Mesothelial cell of epicardium (in vitro differentiated cells): ENCODE measurements at places on chromosomes 7 and 10.

- DNase-seq: no peak
- no peak overlapping the region for H3K4me3 ChIP-seq
- peaks cover 7% of the 10 kb centered on the region for H3K4me1 ChIP-seq
- no peaks in the 10 kb centered on the region for H3K36me3 ChIP-seq
These were observed 77.6 kb upstream of the ZMIZ1 start for GRCh38 chr10:78991187-78991586.

DNA sequence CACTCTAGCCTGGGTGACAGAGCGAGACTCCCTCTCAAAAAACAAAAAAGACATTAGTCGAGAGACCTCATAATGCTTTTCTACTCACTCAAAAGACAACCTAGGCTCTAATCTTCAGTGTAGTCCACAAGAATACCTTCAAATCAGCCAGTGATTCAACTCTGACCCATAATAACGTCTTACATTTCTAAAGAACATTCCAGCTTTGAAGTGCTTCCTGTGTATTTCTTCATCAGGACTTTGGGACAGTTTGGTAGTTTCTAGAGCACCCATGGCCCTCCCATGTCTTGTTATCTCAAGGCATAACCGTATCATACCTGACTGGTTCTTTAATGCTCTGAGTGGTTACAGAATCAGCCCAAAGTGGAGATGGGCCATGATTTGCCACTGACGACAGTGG lies 221.3 kb downstream of the SKIDA1 start:
- no peaks in the 10 kb centered on the region for H3K36me3 ChIP-seq
- peak overlapping the region; percentile 18 for H3K27ac ChIP-seq
- peaks cover 10% of the 10 kb centered on the region for H3K4me1 ChIP-seq
- H3K27me3 ChIP-seq: no peaks in the 10 kb centered on the region

DNA sequence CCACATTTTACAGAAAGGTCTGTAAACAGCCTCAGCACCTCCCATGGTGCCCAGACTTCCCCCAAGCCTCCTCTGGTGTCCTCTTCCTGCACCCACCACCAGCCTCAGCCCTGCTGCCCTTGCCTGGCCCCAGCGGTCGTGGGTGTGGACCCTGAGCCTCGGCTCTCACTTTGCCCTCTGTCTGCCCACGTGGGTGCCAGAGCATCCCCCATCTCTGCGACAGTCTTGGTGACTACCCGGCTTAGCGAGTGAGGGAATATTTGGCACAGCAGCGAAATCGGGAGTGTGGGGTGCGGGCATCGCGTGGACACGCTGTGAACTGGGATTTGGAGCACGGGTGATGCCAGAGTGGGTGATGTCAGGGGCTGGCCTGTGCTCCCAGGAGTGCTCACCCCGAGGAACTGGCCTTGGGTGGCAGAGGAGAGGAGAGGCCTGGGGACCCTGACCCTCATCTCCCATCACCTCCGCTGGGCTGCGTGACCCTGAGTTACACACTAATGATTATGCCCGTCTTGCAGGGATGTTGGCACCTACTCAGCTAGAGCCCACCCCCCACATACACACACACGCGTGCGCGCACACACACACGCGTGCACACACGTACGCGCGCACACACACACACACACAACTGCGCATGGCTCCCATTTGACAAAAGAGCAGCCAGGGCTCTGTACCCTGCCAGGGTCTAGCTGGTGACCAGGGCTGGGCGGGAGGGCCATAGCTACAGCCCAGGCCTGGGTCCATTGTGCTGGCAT lies 8.7 kb downstream of the ELFN1 start:
- H3K27me3 ChIP-seq: peaks cover 23% of the 10 kb centered on the region
- no peak for DNase-seq
- H3K4me1 ChIP-seq: peaks cover 6% of the 10 kb centered on the region
- no peak overlapping the region for H3K27ac ChIP-seq

GRCh38 chr10:71246591-71247413 lies 34.4 kb downstream of the UNC5B start:
- no peak overlapping the region for H3K4me3 ChIP-seq
- no peak for DNase-seq
- H3K27me3 ChIP-seq: no peaks in the 10 kb centered on the region
- peaks cover 75% of the 10 kb centered on the region for H3K4me1 ChIP-seq
- peak overlapping the region; percentile 90 for H3K27ac ChIP-seq
- no peaks in the 10 kb centered on the region for H3K36me3 ChIP-seq

- no peak overlapping the region for H3K27ac ChIP-seq
- DNase-seq: no peak
- peaks cover 8% of the 10 kb centered on the region for H3K27me3 ChIP-seq
- H3K4me1 ChIP-seq: no peaks in the 10 kb centered on the region
These were observed 312.8 kb upstream of the PRKCQ start for GRCh38 chr10:6892864-6893263.

- H3K36me3 ChIP-seq: no peaks in the 10 kb centered on the region
- peaks cover 5% of the 10 kb centered on the region for H3K4me1 ChIP-seq
- H3K27me3 ChIP-seq: peaks cover 9% of the 10 kb centered on the region
- DNase-seq: no peak
These were observed 55.0 kb downstream of the PKD1L1 start for GRCh38 chr7:47893238-47893637.

DNA sequence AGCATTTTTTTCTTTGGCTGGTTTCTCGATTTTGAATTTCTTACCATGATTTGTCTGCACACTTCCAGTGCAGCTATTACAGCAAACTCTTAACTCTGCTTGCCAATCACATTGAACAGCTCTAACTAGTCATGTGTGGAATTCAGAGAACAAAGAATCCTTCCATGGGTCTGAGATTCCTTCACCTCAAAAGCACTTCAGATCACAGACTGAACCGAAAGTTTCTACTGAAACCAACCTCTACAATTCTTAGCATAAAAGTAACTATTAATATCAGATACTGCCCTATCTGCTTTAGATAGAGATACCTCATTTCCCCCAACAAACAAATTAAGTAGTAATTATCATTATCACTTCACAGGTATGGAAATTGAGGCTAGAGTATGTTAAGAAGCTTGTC lies 56.5 kb upstream of the SP4 start:
- no peaks in the 10 kb centered on the region for H3K36me3 ChIP-seq
- peaks cover 17% of the 10 kb centered on the region for H3K4me1 ChIP-seq

DNA sequence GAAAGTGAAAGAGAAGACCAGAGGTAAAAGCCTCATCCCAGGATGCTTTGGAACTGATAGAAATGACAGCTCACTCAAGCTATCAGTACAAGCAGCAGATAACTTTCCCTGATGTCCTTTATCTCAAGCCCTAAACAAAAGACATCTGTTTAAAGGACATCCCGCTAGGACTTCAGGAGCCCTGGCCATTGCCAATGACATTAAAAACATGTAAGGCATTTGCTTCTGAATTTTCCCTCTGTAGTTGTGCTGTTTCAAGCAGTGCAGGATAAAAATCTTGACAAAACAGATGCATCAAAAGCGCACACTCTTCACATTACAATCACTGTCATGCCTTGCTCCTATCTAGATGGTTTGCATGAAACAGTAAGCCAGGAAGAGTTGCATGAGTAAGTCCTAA lies 159.8 kb downstream of the AOAH start:
- no peaks in the 10 kb centered on the region for H3K27me3 ChIP-seq
- H3K4me3 ChIP-seq: no peak overlapping the region
- H3K4me1 ChIP-seq: peaks cover 7% of the 10 kb centered on the region
- no peak overlapping the region for H3K27ac ChIP-seq

DNA sequence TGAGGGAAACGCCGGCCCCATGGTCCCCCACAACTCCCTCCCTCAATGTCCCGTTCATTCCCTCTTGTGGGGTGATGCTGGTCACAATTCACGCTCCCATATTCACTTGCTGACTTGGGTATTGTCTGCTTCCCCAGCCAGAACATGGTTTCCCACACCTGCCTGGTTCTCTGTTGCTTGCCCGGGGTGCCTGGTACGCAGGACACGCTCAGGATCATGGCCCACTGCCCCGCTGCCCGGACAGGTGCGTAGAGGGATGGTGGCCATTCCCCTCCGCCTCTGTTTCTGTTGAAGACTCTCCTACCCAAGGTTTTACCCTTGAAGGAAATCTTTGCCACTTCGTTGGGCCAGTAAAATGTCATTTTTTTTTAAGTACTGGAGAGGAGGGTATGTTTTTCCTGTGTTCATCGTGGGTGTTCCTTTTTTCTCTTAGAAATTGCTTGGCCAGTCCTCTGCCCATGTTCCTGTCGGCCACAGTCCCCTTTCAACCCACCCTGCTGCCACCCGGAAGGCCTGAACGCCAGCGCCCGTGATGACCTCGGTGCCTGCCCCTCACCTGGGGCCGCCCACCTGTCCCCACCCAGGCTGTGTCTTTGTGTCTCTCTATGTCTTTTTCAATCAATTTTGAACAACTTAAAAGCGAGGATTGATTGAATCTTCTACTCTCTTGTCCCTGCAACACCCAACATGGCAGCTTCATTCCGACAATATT lies 38.2 kb downstream of the FOXL3 start:
- H3K4me3 ChIP-seq: no peak overlapping the region
- no peaks in the 10 kb centered on the region for H3K36me3 ChIP-seq
- peaks cover 34% of the 10 kb centered on the region for H3K4me1 ChIP-seq
- no peak overlapping the region for H3K27ac ChIP-seq
- peaks cover 17% of the 10 kb centered on the region for H3K27me3 ChIP-seq
- DNase-seq: no peak

DNA sequence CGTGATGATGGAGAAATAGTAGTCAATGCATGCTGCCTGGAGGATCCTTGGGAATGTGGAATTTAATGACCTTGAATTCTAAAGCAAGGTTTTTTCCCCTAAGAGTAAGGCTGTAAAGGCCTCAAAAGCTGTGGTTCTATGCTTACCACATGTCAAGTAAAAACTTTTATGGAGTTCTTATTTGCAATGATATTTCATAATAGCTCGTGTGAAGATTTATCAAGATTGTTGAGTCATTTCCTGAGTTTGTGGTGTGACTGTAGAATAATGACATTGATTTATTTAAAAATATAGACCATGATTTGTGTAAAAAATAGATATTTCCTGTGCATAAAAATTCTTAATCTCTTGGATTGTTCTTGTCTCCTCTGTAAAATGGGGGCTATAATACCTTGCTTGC lies 67.5 kb upstream of the SORCS1 start:
- H3K4me3 ChIP-seq: no peak overlapping the region
- no peak for DNase-seq
- H3K36me3 ChIP-seq: no peaks in the 10 kb centered on the region

DNA sequence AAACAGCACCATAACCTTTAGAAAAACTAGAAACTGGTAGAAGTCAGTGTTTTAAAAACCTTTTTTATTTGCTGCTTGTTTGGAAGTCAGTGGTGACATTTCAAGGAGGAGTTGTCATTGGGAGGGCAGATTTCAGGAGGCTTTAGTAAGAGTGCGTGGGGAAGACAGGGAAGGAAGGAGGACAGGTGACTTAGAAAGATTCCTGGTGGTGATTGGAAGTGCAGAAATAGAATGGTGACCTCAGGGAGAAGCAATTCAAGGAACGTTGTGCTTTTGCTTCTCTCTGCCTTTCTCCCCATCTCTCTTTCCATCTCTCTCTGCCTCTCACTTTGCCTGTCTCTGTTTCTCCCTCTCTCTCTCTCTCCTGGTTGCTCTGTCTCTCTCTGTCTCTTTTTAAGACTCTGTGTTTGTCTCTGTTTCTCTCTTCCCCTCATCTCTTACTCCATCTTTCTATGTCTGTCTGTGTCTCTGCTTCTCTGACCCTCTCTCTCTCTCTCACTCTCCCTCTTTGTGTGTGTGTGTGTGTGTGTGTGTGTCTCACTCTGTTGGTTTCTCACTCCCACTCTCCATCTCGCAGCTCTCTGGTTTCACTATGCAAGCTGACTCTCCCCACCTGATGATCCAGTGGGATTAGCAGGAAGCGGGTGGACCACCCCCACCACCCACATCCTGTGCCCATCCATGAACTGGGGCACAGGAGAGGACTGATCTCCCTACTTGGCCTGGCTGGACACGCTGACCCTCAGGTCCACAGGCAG lies 10.9 kb upstream of the PFKP start:
- H3K27ac ChIP-seq: peak overlapping the region; percentile 17
- DNase-seq: no peak
- H3K4me3 ChIP-seq: no peak overlapping the region
- no peaks in the 10 kb centered on the region for H3K27me3 ChIP-seq

- H3K27me3 ChIP-seq: peaks cover 3% of the 10 kb centered on the region
- no peak for DNase-seq
- H3K4me3 ChIP-seq: no peak overlapping the region
- H3K4me1 ChIP-seq: no peaks in the 10 kb centered on the region
These were observed 56.6 kb upstream of the PDE1C start for GRCh38 chr7:32126843-32127242.

GRCh38 chr7:2138146-2138765 lies 94.5 kb downstream of the MAD1L1 start:
- H3K4me3 ChIP-seq: no peak overlapping the region
- H3K27me3 ChIP-seq: no peaks in the 10 kb centered on the region

DNA sequence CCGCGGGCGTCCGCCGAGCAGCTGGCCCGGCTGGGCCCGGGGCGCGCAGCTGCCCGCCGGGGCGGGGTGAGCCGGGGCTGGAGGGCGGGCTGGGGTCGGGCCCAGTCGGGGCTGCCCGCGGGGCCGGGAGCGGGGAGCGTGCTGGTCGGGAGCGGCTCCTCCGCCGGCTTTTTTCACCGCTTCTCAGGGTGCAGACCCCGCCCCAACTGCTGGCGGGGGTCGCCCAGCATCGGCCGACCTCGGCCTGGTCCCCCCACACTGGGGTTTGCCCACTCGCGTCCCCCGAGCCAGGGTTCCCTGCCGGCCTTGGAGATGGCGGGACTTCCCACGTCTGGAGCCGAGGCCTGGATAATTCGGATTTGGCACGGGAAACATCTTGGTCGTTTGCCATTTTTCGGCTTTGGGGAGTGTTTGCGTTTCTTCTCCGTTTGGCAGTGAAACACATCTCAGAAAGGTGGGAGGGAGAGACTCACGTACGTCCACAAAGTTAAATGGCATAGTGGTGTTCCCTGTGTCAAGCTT lies 432 bp downstream of the TMEM248 start:
- peaks cover 5% of the 10 kb centered on the region for H3K36me3 ChIP-seq
- peak; percentile 59 for DNase-seq
- peak overlapping the region; percentile 81 for H3K4me3 ChIP-seq
- peaks cover 16% of the 10 kb centered on the region for H3K4me1 ChIP-seq

DNA sequence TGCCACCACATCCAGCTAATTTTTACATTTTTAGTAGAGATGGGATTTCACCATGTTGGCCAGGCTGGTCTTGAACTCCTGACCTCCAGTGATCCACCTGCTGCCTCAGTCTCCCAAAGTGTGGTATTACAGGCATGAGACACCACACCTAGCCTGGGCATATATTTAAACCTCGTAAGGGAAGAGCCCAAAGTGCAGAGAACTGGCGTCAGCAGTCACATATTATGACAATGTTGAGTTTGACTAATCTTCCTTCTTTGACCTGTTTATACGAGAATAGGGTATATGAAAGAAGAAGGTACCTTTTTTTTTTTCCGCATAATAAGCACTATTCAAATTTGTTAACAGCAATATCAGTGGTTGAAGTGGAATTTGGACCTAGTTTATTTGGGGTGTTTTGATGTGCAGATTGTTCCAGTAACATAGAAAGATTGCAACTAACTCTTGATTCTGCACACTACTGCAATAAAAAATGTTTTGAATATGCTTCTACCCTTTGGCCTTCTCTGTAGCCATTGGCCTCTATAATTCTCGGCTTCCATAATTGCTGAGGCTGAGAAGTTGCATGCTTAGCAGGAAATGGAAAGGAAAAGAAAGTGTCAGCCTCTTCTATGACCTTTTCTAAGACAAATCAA lies 55.9 kb downstream of the MINPP1 start:
- DNase-seq: no peak
- H3K36me3 ChIP-seq: peaks cover 6% of the 10 kb centered on the region
- H3K4me3 ChIP-seq: no peak overlapping the region
- H3K27ac ChIP-seq: no peak overlapping the region
- no peaks in the 10 kb centered on the region for H3K27me3 ChIP-seq

- H3K4me1 ChIP-seq: peaks cover 46% of the 10 kb centered on the region
- peak overlapping the region; percentile 99 for H3K4me3 ChIP-seq
- DNase-seq: peak; percentile 54
- H3K27ac ChIP-seq: peak overlapping the region; percentile 100
- peaks cover 27% of the 10 kb centered on the region for H3K36me3 ChIP-seq
These were observed 1.1 kb downstream of the HNRNPA2B1 start for GRCh38 chr7:26199301-26200037.
